ENCODE measurements at places on chromosomes 6 and 20.

- no peak for DNase-seq
Measured at GRCh38 chr6:20467437-20467836, 65.8 kb downstream of the E2F3 start.

GRCh38 chr6:21457647-21458046 lies 135.9 kb upstream of the SOX4 start:
- DNase-seq = no peak

DNA sequence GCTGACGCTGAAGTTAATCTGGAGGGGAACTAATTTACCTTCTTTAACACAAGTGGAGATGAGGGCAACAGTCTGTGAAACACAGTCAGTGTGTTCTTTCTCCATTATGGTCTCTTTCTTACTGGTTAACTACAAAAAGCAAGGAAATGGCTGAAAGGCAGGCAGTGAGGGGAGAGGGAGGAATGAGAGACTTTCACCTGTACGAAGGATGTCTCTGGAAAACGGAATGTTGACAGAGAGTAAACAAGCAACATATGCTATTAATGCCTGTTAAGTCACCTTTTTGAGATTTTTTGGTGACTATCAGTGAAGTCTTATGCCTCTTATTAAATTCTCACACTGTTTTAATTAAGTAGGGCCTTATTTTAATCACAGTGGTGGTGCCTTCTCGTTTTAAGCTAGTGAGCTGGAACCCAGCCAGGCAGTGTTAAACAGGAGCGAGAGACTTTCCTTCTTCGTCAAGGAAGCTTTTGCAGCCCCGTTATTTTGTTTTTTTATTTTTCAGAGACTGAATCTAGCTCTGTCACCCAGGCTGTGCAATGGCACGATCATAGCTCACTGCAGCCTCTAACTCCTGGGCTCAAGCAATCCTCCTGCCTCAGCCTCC lies 165.6 kb downstream of the ATXN1 start:
- DNase-seq = no peak

DNA sequence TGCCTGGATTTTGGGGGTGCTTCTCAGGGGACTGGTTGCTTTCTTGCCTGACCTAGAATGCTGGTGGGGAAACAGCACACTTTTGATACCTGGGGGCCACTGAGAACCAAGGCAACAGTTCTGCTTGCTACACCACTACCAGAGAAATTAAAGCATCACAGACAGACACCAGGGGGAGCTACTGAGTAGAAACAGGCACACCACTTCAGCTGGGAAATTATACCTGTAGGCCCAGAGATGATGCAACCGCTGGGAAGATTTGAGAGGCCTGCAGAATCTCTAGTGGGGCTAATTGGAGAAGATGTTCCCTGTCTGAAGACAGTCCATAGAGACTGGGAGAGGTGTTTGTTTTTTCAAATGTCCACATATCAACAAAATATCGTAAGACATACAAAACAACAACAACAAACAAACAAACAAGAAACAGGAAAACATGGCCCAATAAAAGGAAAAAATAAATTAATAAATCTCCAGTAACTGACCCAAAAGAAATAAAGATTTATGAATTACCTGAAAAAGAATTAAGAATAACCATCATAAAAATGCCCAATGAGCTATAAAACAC lies 129.4 kb upstream of the RIN2 start:
- DNase-seq = no peak

DNA sequence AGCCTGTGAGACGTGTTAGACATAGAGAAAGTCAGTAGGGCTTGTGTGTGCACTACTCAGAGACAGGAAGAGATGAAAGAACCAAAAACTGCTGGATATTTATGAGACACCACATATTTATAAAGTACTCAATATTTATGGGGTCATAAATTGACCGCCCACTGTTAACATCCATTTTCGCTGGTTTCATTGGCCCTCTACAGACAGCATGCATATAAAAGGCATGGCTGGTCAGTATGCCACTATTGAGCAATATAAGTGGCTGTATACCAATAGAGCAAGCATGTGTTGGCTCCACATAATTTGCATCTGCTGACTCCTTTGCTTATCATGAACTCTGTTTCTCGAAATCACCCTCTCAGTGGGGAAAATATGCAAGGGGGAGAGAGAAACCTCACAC lies 110.3 kb upstream of the BTN3A2 start:
- no peak for DNase-seq

GRCh38 chr6:41682497-41683272 lies 44.4 kb downstream of the MDFI start:
- DNase-seq = no peak

Measured in forelimb muscle (tissue), 1 donor.